AG08395 (cell line): ENCODE measurements at places on chromosomes 12 and 14.

GRCh38 chr12:74663958-74664357 is 126.3 kb downstream of the ATXN7L3B start:
- no peak for DNase-seq

- DNase-seq: no peak
These were observed 303.5 kb upstream of the RTL1 start for GRCh38 chr14:101207041-101207440.

- peak; percentile 76 for DNase-seq
These were observed 18.4 kb upstream of the SRGAP1 start for GRCh38 chr12:63826006-63826585.

DNA sequence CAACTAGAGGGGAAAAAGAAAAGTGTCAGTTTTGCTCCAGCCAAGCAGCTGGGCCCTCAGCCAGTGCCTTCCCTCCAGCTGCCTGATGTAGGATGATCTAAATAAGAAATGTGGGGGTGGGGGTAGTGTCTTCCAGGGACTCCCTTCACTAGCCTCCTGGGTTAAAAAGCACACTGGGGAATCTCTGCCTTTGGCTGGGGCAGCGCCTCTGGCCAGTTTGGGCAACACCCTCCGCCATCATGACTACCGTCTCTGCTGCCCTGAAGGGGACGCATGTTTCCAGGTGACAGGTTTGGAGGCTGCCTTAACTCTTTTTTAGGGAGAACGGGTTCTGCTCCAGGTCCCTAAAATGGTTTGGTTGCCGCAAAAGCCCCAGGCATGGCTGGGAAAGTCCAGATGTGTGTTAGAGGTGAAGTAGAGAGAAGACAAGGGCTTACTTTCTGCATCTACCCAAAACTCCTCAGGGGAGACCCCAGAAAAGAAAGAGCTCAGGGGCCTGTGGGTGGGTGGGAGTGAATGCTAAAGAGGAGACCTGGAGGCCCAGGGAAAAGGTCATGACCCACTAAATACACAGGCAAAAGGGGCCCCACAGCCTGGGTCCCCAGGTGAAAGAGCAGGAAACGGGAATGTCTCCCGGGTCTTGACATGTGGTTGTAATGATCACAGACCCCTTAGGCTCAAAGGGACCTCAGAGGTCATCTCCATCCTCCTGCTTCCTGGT is 132.8 kb upstream of the CCND2 start:
- no peak for DNase-seq
